Ecto neural progenitor cell (in vitro differentiated cells): ENCODE measurements at places on chromosomes 3 and 15.

GRCh38 chr3:103052236-103052830 is 617.5 kb downstream of the ZPLD1 start:
- no peak for DNase-seq

DNA sequence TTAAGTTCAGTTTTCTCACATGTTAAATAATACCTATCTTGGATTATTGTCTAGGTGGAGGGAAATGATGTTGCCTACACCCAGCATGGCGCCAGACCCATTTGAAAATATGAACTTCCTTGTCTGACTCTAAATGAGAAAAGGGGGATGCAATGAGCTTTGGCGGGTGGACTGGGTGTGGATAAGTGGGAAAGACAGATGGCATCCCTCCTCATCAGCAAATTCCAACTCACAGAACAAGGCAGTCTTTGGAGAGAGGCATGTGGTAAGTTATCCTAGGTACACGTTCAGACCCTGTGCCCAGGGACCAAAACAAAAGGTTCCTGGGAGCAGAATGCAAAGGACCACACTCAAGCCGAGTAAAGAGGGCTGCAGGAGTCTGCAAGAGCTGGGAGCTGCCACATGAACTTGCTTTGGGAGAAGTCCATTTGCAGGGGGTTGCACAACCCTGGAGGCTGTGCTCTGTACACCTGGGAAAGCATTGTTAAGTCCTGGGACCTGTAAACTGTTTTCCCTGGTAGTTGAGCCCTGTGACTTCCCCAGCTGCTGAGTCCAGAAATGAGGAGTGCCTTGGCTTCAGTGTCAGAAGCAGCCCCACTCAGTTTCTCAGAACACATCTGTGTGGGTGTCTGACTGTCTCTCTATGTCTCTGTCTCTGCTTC is 102.3 kb upstream of the TPM1 start:
- DNase-seq, result no peak

DNA sequence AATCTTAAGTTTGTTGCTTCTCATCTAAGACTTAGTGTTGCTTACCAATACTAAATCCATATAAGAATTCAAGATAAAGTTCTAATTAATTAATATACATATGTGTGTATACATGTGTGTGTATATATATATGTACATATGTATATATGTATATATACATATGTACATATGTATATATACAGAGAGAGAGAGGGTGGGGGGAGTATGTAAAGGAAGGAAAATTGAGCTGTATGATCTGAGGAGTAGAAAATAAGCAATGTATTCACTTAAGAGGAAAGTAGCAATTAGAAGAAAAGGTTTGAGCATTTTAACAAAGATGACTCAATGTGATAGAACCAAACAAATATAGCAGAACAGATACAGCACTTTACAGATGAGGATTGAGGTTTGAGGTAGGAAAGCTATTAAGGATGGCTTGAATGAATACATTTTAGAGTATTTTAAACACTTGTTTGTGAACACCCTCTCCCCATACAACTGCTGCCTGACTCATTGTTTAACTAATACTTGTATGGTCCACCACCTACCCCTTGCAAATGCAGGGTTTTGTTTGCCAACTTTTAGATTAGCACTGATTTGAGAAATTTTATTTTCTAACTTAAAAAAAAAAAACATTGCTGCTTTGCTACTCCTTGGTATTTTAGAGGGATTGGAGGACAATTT is 681.1 kb upstream of the CADM2 start:
- DNase-seq, result no peak

DNA sequence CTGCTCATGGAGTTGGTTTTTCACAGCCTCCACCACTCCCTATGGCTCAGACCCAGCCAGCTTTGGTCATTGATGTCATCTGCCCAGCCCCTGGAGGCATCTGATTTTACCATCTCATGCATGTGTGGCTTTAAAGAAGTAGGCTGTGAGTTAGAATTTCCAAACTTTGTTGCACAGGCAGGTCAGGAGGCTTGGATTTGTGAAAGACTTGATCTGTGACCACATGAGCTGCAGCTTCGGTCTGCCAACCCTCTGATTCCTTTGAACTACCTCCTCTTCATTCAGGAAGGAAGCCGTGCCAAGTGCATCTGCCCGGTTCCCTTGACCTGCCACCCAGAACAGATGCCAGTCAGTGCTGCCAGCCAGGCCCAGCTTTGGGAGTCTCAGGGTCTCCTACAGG is 9.2 kb downstream of the CTXND1 start:
- no peak for DNase-seq

- no peak for DNase-seq
Measured at GRCh38 chr3:190533511-190534281, 19.8 kb downstream of the IL1RAP start.

DNA sequence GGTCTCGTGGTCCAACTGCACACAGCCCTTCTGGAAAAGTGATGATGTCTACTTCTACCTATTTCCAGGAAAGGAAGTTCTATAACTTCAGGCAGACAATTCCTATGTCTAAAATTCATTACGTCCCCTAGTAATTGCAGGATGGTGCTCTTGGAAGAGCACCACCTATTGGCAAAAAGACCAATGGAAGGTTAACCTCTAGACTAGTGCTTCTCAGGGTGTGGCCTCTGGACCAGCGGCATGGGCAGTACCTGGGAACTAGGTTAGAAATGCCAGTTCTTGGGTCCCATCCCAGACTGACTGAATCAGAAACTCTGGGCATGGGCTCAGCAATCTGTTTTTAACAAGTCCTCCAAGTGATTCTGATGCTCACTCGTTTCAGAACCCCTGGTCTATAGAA is 258.3 kb upstream of the ICE2 start:
- DNase-seq, result no peak

- no peak for DNase-seq
Measured at GRCh38 chr3:3665961-3666640, 133.1 kb upstream of the LRRN1 start.

DNA sequence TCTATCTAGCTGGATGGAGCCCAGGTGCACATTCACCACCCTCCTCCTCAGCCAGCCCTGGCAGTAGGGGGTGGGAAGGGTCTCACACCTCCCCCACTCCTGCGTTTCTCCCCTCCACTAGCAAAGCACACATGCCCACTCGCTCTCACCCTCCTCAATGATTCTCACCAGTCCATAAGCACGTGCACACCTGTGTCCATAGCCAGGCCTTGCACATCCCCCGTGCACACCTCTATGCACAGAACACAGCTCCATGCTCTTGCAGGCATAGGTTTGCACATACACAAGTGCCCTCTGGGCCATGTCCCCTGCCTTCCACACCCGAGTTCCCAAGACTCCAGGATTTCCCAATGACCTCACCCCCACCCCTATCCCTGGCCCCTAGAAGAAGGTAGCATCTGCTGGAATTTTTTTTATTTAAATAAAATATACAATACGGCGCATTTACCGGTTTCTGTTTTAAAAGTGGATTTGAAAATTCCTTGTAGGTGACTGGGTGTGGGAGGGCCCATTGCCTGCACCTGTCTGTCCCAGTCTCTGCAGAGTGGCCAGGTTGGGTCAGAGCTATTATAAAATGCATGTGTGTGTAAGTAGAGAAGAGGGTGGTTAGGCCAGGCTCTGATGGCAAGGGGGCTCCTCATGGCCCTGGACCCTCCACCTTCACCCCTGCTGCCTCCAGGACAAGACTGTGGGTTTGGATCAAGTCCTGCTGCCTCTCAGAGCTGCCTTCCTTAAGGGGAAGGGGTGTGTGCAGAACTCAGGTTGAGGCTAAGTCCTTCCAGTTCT is 49.1 kb downstream of the HCN4 start:
- no peak for DNase-seq

DNA sequence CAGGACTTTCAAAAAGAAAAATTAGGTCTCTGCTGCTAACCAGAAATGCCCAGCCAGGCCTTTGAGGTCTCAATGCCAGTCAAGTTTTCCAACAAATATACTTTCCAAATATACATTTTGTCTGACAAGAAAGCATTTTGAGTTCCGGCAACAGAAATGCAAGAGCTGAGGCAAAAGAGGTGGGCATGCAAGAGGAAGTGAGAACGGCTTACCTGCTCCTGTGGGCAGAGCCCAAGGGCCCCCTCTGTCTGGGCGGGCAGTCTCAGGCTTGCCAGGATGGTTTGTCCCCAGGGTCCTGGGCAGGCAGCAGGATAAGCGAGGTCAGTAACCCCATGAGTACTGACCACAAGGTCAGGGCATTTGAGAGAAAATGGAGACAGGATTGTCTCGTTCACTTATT is 136.1 kb upstream of the TOPAZ1 start:
- DNase-seq, result no peak

GRCh38 chr3:192930577-192930976 is 12.9 kb upstream of the MB21D2 start:
- DNase-seq, result no peak

- no peak for DNase-seq
Measured at GRCh38 chr3:85576091-85576690, 617.4 kb downstream of the CADM2 start.

GRCh38 chr15:69145694-69146492 is 14.5 kb upstream of the GLCE start:
- DNase-seq, result no peak

- no peak for DNase-seq
Measured at GRCh38 chr3:102301155-102301880, 133.5 kb upstream of the ZPLD1 start.

GRCh38 chr15:88120026-88120425 is 136.5 kb downstream of the NTRK3 start:
- DNase-seq, result no peak

DNA sequence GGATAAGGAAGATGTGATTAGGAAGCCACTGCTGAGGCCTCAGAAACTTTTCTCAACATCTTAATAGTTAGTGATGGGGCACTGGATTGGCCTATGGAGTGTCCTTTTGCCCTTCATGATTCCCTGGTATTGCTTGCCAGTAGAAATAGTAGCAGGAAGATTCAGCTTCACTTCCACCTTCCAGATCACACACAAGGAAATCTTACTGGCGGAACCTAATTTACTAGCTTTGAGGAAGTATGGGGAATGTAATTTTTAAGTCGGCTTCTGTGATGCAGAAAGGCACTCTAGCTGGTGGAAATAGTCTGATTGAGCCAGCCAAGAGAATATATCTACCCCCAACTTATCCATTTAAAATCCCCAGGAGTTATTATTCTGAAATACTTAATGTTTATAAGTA is 46.5 kb downstream of the LPP start:
- DNase-seq, result no peak

DNA sequence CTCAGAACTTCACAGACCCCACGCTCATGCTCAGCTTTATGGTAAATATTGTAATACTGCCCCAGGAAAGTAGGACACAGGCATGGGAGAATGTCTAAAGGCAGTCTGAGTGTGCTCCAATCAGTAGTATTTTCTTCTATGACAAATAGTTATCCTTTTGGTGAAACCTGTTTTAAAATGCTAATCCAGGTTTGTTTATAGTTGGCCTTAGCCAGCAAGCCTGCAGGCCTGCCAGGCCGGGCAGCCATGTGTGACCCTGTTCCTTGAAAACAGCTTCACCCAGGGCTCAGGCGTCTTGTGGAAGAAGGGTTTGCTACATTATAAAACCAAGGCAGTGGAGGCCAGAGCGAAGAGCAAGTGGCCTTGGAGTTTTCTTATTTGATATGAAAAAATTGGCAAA is 104.7 kb downstream of the SEMA6D start:
- no peak for DNase-seq

- no peak for DNase-seq
Measured at GRCh38 chr3:123552095-123552714, 32.6 kb downstream of the HACD2 start.

- DNase-seq, result peak; percentile 93
Measured at GRCh38 chr3:39180546-39181346, 11.6 kb downstream of the XIRP1 start.

- DNase-seq, result no peak
Measured at GRCh38 chr3:159455741-159456181, 532.9 kb upstream of the IL12A start.

DNA sequence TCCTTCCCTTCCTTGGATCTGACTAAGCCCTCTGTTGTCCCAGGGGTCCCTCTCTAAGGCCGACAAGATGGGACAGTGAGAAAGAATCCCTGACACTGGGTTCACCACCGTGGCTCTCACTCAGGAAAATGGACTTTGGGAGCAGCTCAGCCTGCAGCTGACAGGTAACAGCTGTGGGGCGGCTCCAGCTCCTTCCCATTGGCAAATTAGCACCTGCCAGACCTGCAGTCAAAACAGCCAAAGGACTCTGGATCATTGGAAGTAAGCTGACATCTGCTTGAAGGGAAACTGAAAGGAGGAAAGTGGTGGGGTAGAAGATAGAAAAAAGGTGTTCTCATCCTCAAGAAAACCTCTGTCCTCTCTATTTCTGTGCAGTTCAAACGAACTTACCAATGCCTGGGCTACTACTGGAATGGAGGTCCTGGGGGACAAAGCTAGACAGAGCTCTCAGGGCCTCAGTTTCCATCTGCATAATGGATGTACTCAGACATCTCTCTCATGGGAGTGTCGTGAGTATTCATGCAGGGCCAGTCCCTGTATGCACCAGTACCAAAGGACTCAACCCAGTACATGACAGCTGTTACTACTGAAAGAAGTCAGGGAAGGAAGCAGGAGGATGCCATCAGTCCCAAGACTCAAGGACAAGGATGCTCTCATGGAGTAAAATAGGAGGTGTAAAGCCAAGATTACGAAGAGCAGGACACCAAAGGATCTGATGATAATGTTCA is 53.6 kb upstream of the DCLK3 start:
- no peak for DNase-seq

DNA sequence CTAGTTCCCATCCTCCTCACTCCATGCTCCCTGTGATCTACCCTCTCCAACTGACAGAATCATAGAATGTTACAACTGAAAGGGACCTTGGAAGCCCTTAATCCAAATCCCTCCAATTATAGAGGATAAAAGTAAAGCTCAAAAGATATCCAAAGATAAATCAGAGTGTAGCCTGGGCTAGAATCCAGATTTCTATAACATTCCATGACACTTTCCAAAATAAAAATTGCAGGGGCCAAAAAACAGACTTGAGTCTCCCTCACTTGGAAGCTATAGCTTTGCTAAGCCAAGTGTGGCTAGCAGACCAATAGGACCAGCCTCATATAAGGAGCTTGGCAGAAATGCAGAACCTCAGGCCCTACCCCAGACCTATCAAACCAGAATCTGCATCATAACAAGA is 148.1 kb downstream of the NTRK3 start:
- no peak for DNase-seq

DNA sequence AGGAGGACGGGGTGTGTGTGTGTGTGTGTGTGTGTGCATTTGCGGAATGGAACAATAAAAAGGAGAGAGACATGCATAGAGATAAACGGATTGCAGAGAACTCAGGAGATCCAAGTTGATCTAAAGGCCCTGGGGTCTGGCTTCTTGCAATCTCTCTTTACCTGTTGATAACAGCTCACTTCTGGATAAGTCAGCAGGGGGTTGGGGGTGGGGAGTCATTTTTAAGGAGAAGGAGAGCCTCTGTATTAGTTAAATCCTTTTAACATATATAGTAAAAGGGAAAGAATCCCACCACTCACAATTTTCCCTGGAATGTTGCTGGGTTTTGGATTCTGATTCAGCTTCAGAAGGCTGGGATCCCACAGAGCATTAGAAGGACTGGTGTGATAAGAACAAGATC is 87.5 kb upstream of the MITF start:
- DNase-seq, result no peak

DNA sequence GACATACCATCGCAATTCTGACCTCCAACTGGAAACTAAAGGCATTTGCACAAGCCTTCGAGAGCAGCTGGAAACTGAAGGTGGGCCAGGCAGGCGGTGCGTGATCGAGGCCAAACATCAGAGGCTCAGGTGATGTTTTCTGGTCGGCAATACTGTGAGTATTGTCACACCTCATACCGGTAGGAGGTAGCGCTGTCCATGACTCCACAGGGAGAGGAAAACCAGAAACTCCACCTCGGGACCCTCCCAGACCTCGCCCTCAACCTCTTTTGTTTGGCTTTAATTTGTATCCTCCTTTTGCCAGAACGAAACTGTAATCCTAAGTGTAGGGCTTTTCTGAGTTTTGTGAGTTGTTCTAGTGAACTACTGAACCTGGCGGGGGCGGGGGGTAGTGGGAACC is 43.6 kb downstream of the LDHAL6B start:
- DNase-seq, result no peak
